Fibroblast of villous mesenchyme (primary cell): ENCODE measurements at places on chromosomes 12 and 14.

- DNase-seq, result peak; percentile 75
Observed at GRCh38 chr12:76586764-76587395, 27.3 kb upstream of the OSBPL8 start.

DNA sequence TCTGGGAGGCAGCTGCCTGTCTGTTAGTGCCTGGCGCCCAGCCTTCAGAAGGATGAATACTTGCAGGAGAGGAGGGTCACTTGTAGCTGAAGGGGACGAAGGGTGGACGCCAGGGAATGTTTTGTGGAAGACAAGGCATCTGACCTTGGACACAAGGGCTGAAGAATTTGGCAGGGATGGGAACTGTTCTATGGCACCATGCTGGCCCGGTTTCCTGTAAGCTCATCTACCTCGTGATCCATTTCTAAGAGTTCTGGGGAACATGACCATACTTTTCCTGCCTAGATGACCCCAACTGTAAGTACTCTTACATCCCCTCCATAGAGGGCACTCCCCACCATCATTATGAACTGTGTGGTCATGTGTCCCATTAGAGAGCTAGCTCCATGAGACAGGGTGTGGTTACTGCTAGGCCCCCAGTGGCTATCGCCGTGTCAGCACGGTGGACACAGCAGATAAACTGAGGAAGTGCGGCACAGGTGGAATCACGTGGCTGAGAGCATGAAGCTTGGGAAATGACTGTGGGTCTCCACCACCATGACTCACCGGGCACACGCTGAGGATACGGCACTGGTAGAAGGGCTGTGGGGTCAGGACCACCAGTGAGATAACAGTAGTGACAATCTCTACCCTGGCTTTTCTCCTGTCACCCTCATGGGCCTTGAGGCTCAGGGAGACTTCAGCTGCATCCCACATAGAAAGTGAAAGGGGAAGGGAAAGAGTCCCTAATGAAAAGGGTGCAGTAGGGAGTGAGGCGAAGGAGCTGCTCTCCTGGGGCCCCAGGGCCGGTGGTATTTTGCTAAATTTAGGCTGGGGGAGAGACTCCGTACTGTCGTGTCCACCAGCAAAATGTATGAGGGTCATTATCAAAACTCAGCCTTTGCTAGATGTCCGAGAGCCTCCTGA lies 252.6 kb downstream of the FOXN3 start:
- DNase-seq, result no peak

GRCh38 chr14:78222746-78223145 lies 52.6 kb downstream of the NRXN3 start:
- DNase-seq, result no peak

GRCh38 chr14:51776102-51776894 lies 84.1 kb upstream of the GNG2 start:
- DNase-seq, result peak; percentile 75

GRCh38 chr14:101721951-101722661 lies 39.4 kb upstream of the PPP2R5C start:
- DNase-seq, result peak; percentile 58

GRCh38 chr14:21017528-21018245 lies 7.2 kb downstream of the NDRG2 start:
- DNase-seq, result no peak

DNA sequence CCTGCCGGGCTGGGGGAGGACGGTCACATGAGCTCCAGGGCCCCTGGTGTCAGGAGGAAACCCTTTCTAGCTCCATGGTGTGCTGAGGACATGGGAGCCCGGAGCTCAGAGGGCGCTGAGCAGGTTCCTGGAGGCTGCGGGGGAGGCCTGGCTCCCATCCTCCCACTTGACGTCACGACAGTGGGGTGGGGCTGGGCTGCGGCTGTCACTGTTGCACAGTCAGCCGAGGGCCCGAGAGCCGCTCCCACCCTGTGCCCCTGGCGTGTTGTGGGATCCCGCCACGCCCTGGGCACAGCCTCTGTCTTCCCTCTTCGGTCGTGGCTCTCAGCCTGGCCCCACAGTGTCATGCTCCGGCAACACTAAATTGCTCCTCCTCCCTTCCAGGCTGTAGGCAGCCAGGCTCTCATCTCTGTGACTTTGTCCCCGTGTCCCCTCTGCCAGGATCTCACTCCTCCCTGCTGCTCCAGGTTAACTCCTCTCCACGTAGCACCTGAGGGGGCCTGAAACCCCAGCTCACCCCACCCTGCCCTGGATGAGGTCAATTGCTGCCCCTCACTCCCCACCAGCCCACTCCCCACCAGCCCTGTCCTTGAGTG lies 33.0 kb downstream of the BEGAIN start:
- DNase-seq, result peak; percentile 68

DNA sequence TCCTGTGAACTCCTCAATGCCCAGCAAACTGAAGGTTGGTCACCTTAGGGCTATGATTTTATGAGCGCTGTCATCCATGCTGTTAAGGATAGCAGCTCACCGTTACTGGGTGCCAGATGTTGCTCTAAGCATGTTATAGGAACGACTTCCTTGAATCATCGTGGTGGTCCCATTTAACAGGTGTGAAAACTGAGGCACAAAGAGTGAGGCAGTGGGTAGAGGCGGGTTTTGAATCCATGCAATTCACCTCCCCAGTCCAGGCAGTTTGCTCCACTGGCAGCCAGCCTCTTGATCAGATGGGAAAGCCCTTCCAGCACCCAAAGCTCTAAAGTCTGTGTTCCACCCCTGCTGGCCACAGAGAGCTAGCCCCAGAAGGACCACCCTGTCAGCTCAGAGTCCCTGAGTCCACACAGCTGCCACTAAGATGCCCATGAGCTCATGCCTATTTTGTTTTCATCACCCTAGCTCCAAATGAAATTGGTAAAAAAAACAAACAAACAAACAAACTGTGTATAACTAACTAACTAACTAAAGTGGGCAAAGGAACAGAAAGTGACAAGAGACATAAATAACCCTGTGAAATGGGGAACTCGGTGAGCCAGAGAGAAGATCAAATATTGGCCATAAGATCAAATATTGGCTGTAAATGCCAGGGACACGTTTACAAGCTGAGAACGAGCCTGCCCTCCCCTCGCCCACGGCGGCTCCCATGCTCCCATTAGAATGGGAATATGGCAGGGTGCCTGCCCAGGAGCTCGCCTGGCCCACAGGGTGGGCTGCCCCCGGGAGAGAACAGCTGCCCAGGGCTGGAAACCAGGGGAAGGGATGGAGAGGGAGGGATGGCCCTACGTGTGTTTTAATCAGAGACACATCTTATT lies 72.3 kb upstream of the RFLNA start:
- no peak for DNase-seq

GRCh38 chr14:90674716-90675115 lies 141.5 kb downstream of the TTC7B start:
- DNase-seq, result no peak
